ENCODE measurements at places on chromosomes 7 and 10.

DNA sequence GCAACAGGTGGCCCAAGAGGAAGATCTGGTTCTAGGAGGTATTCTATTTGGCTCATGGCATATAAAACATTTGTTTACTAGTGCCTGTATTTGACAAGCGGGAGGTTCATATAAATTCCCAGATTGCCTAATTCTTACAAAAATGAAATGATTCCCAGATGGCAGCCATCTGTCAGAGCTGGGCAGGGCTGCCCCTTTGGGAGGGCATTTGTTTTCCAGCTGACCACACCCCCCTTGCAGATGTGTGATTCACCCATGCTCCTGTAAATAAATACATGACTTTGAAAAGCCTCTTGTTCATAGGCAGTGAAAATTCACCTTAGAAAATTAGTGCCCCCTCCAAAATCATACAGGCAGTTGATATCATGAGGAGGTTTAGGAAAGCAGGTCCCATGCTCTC, 8.6 kb downstream of the VWC2 start:
- no peak for DNase-seq

- no peak for DNase-seq
Observed at GRCh38 chr7:54827734-54828133, 68.7 kb upstream of the SEC61G start.

DNA sequence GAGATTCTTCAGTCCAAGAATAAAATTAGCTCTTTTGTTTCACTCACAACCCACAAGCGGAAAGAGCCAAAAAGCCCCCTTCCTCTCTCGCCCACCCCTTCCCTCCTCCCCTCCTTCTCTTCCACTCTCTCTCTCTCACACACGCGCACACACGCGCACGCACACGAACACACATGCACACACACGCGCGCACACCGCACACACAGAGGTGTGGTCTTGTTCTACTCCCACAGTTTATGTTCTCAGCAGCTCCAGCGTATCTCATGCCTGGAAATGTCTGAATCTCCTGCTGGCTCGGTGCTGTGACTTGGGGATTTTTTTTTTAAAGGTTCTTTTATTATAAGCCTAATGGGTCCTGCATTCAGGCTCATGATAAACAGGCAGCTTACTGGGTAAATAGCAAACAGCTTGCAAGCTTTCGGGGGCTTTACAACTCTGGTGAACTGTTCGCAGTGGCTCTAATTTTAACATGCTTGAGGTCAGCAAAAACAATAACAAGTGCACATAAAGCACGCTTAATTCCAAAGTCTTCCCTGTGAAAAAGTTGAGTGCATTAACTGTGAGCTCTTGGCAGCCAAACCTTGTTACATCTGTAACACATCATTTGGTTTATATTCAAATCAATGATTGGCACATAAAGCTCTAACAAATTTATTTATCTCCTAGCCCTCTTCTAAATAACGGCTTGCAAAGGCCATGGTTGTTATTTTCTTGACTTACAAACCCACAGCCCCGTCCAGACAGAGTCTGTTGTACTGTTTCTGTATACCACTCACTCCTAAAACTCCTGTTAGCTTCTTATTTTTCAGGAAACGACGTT, 424.1 kb upstream of the MGMT start:
- no peak for DNase-seq

DNA sequence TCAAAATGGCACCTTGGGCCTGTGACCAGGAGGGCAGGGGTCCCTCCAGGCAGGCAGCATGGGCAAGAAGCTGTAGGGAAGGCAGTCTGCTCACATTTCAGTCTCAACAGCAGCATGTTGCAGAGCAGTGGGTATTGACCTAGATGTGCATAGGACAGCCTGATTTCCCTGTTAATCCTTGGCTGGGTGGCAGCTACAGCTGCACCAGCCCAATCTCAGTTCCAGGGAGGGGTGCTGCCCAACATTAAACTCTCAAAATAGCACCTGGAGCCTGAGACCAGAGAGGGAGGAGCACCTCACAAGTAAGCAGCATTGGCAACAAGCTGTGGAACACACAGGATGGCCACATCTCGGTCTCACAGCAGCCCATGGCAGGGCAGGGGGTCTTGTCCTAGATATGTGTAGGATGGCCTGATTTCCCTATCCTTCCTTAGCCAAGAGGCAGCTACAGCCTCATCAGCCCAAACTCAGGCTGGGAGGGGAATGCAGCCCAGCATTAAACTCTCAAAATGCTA, 10.3 kb downstream of the TMEM140 start:
- no peak for DNase-seq

GRCh38 chr7:139931190-139931934, 102.3 kb downstream of the TBXAS1 start:
- DNase-seq: no peak

- DNase-seq: peak; percentile 42
Observed at GRCh38 chr10:126663328-126663727, 7.2 kb downstream of the C10orf90 start.

GRCh38 chr10:6211671-6212635, 9.2 kb downstream of the PFKFB3 start:
- DNase-seq: no peak

DNA sequence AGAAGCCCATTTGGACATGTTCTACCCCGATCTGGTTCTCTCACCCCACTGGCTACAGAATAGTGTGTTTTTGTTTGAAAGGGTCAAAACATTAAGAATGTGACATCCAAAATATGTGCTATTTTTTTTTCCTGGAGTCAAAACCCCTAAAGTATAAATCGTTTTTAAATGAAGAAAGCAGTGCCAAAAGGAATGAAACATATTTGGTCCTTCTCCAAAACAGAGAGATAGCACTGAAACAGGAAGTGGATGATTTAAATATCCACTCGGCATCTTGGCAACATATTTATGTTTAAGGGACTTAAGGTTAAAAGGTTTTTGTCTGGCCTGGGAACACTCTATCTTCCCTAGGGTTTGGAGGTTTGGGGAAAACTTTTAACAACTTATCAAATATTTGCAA, 32.3 kb downstream of the CALD1 start:
- DNase-seq: no peak

- no peak for DNase-seq
Observed at GRCh38 chr7:99013266-99014112, 130.4 kb downstream of the SMURF1 start.

GRCh38 chr10:72259491-72260238, 14.1 kb upstream of the DDIT4 start:
- DNase-seq: no peak

GRCh38 chr7:64626083-64626469, 39.9 kb upstream of the ZNF107 start:
- DNase-seq: no peak

GRCh38 chr7:28865601-28866144, 92.5 kb downstream of the TRIL start:
- no peak for DNase-seq

GRCh38 chr10:119541459-119542356, 811 bp downstream of the RGS10 start:
- DNase-seq: peak; percentile 20

DNA sequence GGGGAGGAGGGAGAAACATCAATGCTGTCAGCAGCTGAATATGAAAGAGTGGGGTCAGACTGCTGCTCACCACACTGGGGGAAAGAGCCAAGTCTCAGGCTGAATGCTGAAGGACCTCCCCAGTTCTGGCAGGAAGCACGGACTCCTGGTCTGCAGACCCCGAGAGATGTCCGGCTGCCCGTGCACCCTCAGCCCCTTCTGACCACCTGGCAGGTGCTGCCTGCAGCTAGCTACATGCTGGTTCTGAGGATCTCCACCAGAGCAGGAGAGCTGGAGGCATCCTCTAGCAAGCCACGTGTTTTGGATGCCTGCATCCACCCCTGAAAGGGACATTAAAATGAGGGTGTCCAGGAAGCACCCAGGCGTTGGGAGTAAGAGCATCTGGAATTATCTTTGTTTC, 74.2 kb downstream of the HTR5A start:
- no peak for DNase-seq

DNA sequence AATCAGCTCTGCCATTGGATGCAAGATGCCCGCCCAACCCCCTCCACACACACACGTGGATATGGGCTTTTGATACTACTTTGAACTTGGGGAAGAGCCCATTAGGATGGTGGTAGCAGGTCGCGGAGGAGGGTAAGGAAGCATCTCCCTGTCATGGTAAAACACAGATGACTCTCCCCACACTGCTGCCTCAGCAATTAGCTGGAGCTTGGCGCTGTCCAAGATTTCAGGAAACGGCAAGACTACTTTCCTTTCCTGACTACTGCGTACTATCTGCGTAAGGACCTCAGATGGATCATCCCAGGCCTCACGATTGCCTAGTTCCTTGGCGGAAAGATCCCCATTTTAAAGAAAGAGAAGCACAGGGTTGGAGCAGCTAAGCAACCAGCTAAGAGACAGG, 134.3 kb downstream of the C10orf90 start:
- no peak for DNase-seq

- DNase-seq: no peak
Observed at GRCh38 chr7:33459340-33459751, 330.0 kb downstream of the BBS9 start.
